Activated CD4-positive, alpha-beta T cell treated with anti-CD3 and anti-CD28 coated beads, Interleukin-2, amount 10 ng/mL, durations not matched to agents 7 days and 5 days (primary cell): ENCODE measurements at places on chromosomes 3 and 15. TPM values are rescaled to one million over a fixed set of nuclear protein-coding genes. Genes with fewer than 3 reads are reported as not detected.

CACNA2D3 gene
- not detected for total RNA-seq

RETNLB gene
- total RNA-seq = not detected

TRA2B gene
- total RNA-seq = 284 TPM

GREM1 gene
- total RNA-seq = not detected
